ENCODE measurements at places on chromosomes 4 and X.

DNA sequence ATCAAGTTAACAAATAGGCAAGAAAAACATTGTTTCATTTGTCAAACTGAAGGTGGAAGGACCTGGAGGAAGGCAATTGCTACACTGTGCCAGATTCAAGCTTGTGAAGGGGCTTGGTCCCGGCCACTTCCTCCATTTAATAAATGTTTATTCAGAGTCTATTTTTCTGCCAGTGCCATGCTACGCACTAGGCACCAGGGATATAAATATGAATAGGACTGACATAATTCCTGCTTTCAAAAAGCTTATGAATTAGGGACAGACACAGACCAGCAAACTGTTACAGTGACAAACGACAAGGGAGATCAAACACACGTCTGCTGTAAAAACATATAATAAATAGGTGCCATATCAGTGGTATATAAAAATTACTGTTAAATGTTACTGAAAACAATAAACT, 571 bp downstream of the TLR6 start:
- no peak for DNase-seq

DNA sequence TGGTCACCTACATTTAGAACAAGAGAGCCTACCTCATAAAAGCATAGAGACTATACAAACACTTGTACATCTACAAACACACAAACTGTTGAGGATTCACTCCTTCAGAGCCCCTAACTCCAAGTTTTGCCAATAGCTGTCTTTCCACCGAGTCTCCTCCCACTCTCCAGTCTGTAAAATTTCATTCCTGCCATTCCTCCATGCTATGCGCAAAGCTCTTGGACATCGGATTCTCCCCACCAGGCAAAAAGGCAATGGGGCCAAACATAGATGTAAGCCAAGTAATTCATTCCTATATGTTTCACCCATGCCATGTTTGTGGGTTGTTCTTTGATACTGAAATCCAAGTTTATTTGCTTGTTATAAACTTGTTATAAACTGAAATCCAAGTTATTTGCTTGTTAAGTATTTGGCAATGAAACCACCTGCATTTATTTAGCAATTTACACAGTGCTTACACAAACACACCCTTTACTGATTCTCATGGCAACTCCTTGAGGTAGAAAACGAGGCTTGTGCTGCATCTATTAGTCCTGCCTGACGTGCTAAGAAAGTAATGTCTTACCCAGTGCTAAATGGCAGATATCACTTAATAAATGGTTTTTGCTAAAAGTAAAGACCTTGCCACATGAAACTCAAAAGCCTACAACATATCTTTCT, 91.1 kb downstream of the SCFD2 start:
- no peak for DNase-seq

DNA sequence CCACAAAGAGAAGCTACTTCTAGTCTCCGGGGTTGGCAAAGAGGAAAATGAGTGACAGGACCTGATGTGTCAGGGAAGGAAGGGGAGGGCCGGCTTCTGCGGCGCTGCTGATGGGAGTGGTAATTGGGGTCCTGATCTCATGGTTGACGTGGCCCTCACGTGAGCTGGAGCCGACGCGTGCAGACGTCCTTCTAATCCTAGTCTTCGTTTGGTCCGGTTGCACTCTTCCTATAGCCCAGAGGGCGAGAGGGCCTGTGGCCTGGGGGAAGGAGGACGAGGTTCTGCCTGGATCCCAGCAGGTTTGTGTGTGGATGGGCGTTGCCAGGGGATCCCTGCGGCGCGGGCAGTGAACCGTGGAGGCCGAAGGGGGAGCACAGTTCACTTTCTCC, at the start of gene ARMCX1:
TSS of gene ARMCX1 (plus strand) at position 186 of the 389 bp plus-strand sequence. CDS start 2,384 bp downstream, outside the sequence.
- DNase-seq: peak; percentile 74

GRCh38 chr4:104279744-104280143, 214.9 kb downstream of the CXXC4 start:
- DNase-seq: no peak

- DNase-seq: peak; percentile 48
Observed at GRCh38 chr4:72326692-72327632, 242.1 kb downstream of the ADAMTS3 start.

DNA sequence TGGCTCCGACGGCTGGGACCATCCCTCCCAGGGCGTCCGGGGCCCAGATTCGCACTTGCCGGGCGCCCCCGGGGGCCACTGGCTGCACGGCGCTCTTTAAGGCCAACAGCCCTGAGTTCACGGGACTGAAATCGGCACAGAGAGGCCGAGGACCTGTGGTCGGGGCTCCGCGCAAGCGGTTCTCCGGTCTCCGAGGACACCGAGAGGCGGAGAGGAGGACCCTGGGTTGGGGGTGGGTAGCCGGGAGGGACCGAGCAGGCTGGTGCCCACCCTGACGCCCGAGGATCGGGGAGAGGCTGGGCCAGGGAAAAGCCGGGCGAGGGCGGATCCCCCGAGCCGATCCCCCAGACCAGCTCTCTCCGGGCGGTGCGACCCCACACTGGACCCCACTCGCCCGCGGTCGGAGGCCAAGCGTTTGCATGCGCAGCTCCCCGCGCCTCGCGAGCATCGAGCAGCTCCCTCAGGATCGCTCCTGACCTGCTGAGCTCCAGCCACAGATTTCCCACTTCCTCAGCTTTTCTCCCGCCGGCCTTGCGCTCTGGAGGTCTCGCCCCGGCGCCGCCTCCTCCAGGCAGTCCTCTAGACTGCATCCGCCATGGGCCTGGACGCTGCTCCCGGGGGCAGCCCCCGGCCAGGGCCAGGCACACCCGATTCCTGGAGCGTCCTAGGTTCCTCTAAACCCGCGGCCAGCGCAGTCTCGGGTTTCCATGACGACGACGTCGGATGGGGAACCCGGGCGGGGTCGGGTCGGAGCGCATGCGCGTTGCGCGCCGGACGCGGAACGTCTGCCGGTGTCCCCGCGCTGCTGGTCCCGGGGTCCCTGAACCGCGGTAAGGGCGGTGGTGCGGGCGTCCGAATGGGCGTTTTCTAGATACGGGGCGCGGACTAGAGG, 17.6 kb upstream of the NAT8L start:
- peak; percentile 69 for DNase-seq

DNA sequence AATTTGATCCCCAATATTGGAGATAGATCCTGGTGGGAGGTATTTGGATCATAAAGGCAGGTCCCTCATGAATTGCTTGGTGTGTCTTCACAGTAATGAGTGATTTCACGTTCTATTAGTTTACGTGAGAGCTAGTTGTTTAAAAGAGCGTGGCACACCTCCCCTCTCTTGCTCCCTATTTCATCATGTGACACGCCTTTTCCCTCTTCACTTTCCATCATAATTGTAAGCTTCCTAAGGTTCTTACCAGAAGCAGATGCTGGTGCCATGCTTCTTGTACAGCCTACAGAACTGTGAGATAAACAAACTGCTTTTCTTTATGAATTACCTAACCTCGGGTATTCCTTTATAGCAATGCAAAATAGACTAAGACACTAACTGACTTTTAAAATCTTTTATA, 34.0 kb upstream of the FMR1 start:
- no peak for DNase-seq

DNA sequence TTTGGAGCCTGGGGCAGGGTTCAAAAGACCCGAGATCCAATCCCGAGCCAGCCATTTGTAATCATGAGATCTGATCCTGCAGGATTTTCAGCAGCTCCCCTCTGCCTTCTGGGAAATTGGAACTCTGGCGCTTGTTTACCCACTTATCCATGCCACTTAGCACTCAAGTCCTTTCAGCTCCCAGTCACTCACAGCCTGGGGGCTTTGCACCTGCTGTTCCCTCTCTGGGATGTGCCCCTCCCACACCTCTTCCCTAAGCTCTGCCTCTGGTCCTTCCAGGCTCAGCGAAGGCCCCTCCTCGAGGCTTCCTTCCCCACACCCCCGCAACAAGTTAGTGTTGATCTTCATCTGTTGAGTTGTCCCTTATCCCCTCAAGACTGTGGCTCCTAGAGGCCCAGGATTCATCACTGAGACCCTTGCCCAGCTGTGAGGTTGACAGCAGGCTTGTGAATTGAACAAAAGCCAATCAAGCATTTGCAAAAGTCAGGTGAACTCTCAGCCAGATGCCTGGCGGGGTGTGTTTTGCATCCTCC, 99.1 kb upstream of the AFAP1 start:
- no peak for DNase-seq

GRCh38 chrX:155956649-155957048, 40.8 kb upstream of the IL9R start:
- no peak for DNase-seq

- DNase-seq: no peak
Observed at GRCh38 chr4:120862432-120862831, 60.1 kb downstream of the PRDM5 start.

DNA sequence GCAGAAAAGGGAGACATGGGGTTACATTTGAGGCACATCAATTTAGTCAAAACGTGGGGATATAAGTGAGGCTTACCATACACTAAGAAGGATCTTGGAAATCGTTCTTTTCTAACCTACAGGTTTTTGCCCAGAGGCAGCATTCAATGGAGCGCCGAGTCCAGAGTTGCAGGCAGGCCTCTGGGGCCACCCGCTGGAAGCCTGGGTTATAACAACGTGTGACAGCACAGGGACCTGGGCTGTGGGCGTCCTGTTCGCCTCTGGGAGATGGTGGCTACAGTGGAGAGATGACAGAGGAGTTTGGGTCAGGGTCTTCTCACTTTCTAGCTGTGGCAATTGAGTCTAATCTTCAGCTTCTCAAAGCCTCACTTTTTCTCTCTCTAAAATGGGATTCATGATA, 53.9 kb downstream of the ENPP6 start:
- DNase-seq: peak; percentile 44

DNA sequence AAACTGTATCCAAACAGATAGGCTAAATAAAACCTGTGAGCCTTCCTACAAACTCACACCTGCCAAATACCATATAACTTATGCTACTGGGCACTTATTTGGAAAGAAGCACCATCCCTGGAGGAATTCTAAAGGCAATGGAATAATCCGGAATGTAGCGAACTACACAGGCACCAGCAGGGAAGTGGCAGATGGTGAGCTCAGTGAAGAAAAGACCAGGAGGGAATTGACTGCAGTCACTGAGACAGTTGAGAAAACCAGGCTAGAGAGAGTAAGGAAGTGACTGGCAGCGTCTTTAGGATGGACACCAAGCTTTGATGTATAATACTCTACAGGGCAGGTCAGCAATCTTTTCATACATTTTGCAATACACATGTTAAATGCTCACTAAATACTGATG, 16.3 kb downstream of the NDNF start:
- no peak for DNase-seq

DNA sequence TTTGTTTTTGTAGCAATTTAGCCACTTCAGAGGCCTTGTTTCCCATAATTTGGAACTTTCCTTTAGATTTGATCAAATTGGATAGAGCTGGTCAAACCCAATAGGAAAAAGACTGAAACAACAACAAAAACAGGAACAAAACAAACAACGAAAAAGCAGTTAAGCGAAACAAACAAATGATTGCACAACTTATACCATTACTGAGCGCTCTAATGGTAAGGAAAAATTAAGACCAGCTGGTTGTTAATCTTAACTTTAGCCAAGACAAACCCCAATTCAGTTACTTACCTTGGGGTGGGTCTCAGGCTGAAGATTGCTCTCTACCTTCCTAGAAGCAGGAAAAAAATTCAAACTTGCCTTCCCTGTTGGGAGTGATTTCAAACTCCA, 38.3 kb downstream of the SPCS3 start:
- no peak for DNase-seq

DNA sequence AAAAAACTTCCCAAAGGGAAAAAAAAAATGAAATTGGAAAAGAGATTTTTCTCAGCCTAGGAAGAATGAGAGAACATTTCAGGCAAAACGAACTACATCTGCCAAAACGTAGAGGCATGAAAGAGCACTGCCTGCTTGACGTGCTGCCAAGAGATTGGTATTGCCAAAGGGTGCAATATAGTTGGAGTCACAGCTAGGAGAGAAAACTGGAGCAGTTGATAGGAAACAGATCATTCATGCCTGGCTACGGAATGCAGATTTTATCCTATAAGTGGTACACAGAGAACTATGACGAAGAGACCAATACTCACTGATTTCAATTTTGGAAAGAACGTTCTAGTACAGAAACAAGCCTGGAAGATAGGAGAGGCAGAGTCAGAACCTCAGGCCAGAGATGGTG, 68.4 kb upstream of the IQCM start:
- peak; percentile 35 for DNase-seq

DNA sequence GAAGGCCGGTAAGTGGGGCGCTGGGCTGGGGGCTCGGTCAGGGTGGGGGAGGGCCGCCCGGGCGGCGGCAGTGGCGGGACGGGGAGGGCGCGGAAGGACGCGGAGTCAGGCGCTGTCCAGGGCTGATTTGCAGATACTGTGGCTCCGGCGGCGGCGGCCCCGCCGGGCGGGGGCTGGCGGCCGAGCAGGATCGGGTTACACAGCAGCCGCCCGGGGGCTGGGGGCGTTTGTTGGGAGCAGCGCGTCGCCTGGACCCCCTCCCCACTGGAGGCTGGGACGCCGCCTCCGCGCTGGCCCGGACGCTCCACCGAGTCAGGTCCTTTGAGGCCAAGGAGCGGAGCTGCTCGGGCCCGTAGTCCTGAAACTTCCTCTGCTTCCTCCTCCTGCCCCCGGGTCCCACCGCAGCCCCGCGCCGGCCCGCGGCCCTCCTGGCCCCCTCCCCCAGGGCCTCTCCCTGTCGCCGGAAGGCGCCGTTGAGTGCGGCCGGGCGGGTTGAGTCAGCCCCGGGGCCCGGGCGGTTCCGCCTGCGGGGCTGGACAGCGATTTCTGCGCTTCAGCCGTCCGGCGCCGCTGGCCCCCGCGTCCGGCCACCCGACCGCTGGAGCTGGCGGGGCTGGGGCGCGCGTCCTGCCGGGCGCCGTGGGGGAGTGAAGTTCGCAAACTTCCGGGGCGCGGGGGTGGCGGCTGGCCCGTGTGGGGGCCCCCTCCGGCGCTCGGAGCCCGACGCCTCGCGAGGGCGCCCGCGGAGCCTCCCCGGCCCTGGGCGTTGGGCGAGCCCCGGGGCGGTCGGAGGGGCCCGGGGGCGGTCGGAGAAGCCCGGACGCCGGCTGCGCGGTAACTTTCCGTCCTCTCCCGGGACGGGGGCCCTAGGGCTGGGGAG, 746 bp downstream of the REST start:
- peak; percentile 60 for DNase-seq

DNA sequence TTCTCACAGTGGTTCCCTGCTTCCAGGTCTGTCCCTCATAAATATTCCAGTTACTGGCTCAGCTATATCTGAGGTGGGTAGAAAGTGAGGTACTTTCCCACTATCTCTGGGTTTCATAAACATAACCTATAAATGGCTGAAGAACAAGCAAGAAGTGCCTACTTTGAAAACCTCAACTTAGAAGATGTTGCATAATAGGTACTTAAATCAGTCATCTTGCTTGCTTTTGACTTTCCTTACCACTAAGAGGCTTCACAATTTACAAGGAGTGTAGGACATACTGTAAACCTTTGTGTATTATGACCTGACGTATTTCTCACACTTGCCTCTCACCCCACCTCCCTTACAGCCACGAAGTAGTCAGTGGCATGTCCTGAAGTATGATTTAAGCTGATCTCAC, 145.9 kb downstream of the PCDH19 start:
- no peak for DNase-seq
